ENCODE measurements at places on chromosomes 1 and 21. TPM values are rescaled to one million over a fixed set of nuclear protein-coding genes. Genes with fewer than 3 reads are reported as not detected.

GRCh38 chr1:62621907-62622306, 24.6 kb downstream of the ANGPTL3 start:
- DNase-seq: no peak

Gene TFF3
- polyA plus RNA-seq: not detected

Gene ASH1L
- polyA plus RNA-seq: 22.0 TPM

DNA sequence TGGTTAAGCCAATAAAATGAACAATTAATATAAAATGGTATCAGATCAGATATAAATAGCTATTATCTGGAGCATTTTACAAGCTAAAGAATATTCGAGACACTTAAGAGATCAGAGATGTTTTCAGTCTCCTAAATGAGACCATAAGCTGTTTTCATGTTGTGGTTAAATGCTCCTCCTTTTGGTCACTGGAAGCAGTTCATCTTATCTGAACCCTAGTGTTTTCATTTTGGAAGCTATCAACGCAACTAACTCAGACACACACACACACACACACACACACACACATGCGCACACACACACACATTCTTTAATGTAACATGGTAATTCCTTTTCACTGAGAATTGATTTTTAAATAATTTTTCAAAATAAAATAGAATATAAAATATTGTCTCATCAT, 10.0 kb upstream of the LRRC8C start:
- DNase-seq: no peak

DNA sequence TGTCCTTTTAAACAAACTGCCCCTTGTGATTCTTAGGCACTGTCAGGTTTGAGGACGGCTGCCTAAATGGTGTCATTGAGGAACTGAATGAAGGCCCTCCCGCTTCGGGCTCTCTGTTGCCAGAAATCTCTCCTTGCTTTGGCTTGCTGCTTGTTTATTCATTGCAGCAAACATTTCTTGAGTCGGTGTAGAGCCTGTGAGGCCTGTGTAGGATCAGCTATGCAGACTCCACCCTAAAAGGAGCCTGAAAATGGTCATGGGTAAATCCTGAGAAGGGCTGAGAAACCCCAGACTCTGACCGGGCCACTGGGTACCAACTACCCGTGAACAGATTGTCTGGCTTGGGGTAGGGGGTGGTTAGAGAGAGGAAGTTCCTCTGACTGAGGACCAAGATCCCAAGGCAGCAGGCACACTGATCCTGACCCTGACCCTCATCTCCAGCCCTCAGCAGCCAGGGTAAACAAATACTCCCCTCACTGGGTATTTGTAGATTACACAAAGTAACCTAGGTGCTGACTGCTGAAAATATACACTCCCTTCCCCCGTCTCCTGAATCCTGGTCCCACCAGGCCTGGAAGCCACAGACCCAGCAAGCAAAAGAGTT, 3.1 kb downstream of the IL6R start:
- no peak for DNase-seq

Gene CD164L2
- polyA plus RNA-seq: 0.17 TPM

Gene CACNA1S
- polyA plus RNA-seq: not detected

Gene TRIM62
- polyA plus RNA-seq: 4.0 TPM

- no peak for DNase-seq
Observed at GRCh38 chr1:75202751-75203150, 68.6 kb downstream of the LHX8 start.

Gene ZNF683
- 6.3 TPM for polyA plus RNA-seq

Gene GIPC2
- polyA plus RNA-seq: 0.05 TPM

Gene OR2AJ1
- polyA plus RNA-seq: not detected

Gene ALDH9A1
- polyA plus RNA-seq: 79.4 TPM

DNA sequence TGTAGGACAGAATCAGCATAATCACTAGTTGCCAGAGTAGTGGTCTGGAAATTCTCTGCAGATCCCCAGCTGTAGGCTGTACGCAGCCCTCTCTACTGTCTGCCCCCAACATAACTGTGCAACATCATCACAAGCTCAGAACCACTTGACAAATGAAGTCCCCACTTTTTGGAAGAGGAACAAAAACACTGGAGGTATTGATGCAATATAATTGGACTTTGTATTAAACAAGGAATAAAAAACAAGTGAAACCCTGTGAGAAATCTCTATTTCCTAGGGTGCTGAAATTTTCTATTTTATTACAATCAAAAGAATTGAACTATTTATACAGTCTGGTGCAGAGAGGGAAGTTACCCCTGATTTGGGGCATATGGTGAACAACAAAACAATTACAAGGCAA, 15.2 kb downstream of the PHTF1 start:
- no peak for DNase-seq

Gene RAB4A
- 16.8 TPM for polyA plus RNA-seq

- no peak for DNase-seq
Observed at GRCh38 chr1:230465691-230466090, 39.6 kb upstream of the PGBD5 start.

GRCh38 chr1:223219318-223219635, 76.2 kb upstream of the TLR5 start:
- DNase-seq: no peak

DNA sequence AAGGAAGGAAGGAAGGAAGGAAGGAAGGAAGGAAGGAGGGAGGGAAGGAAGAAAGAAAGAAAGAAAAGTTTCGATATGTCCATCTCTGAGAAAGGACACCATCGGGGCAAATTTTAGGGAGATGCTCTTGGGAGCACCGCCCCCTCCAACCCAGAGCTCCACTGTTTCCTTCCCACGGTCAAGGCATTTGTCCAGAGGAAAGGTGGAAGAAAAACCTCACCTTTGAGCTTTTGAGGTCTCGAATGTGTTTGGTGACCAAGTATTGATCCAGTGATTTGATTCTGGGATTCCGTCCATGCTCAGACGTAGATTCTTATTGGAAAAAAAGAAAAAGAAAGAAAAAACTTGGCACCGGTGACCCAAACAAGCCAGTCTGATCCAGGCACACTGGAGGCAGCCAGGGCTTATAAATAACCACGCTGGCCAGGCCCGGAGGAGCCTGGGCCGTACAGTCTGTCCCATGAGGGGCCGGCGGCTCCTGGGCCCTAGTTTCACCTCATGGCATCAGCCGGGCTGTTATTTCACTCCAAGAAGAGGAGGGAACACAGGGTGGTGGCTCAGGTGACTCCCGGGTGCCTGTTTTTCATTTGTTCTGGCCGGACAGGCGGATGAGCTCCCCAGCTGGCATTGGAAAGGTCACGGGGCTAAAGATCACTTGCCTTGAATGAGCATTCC, 36.1 kb upstream of the SLC25A33 start:
- DNase-seq: no peak

GRCh38 chr1:200729863-200730262, 8.8 kb upstream of the CAMSAP2 start:
- no peak for DNase-seq

Gene ATP8B2
- 55.6 TPM for polyA plus RNA-seq

DNA sequence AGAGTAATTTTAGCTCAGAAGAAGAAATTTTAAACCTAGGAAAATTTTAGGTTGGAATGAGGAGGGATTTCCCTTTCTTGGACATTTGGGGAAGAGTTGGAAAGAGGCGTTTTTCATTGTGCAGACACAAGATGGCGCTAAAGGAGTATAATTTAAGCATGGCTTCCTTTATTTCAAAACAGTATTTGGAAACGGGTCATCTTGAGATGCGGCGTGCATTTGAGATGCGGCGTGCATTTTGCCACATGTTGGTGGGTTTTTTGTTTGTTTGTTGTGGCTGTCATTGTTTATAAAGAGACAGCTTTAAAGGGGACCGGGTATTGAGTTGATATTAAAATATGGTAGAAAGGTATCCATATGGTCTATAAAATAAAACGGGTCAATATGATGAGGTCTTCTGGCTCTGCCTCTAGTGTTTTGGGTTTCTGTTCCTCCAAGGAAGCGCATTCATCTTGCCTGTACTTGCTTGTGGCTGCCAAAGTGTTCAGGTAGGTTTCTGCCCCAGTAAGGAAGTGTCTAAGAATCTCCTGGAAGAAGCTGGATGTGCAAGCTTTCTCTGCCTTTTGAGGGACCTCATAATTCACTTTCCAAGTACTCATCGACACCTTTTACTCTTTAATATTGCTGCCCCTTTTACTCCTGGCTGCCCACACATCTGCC, 210.3 kb downstream of the SLC35F3 start:
- peak; percentile 36 for DNase-seq

Gene CR1
- 3.1 TPM for polyA plus RNA-seq

DNA sequence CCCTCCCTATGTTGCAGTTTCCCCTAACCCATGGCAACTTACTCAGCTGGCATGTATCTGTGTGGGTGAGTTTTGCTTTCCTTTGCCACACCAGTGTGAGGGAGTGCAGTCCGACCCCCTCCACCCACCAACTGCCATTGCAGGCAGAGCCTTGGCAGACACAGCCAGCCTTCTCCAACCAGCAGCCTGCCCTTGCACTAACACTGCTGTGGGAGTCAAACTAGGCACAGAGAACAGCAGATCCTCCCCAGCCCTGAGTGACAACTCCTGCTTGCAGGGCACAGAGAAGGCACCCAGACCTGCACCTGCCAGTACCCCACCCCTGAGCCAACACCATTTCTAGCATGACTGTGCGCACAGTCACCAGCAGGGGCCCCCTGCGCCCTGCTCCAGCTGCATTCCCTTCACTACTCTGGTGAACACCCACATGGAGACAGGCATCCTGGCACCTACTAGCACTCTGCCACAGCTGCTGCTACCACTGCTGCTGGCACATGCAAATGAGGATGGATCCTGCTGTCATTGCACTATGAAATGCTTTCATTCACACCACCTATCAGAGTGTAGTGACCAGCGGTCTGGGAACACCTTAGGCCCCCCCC, 98.4 kb downstream of the MAGI3 start:
- DNase-seq: no peak

- no peak for DNase-seq
Observed at GRCh38 chr1:247914941-247915662, 5.0 kb upstream of the OR2T8 start.

DNA sequence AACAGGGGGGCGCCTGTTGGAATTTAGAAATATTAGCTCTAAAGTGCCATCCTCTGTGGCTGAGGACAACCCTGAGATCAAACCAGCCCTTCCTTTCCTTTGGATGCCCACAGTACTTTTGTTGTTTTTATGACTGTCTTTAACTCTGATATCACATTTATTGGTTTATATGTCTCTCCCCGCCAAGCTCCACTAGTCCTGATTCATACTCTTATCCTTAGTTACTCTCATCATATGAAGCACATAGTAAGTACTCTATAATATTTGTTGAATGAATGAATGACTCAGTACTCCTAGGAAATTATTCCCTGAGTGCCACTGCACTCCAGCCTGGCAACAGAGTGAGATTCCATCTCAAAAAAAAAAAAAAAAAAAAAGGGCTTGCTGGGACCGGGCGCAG, 22.6 kb upstream of the NRDC start:
- no peak for DNase-seq

Gene SLC9A1
- 14.2 TPM for polyA plus RNA-seq

- DNase-seq: no peak
Observed at GRCh38 chr1:193634470-193634869, 448.1 kb upstream of the B3GALT2 start.

- DNase-seq: no peak
Observed at GRCh38 chr1:94698759-94699502, 121.2 kb upstream of the SLC44A3 start.

Gene BLZF1
- 10.4 TPM for polyA plus RNA-seq

DNA sequence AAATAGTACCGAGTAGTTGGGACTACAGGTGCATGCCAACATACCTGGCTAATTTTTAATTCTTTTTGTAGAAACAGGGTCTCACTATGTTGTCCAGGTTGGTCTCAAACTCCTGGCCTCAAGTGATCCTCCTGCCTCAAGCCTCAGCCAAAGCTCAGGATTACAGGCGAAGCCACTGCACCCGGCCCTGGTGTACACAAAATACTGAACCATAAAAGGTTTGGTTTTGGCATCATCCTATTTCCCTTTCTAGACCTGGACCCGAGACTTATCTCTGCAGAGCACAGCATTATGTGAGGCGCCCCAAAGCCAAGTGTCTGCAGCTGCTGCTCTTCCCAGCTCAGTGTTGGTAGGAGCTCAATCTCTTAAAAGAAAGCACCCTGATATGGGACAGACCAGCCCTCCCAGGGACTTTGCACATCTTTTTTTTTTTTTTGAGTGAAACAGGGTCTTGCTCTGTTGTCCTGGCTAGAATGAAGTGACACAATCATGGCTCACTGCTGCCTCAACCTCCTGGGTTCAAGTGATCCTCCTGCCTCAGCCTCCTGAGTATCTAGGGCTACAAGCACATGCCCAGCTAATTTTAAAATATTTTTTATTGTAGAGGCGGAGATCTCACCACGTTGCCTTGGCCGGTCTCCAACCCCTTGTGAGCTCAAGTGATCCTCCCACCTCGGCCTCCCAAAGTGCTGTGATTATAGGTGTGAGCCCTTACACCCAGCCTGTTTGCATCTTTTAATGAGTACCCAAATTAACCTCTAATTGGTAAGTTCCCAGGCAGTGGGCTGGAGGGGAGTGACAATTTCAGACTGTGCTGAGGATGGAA, 20.4 kb downstream of the TEX35 start:
- no peak for DNase-seq

DNA sequence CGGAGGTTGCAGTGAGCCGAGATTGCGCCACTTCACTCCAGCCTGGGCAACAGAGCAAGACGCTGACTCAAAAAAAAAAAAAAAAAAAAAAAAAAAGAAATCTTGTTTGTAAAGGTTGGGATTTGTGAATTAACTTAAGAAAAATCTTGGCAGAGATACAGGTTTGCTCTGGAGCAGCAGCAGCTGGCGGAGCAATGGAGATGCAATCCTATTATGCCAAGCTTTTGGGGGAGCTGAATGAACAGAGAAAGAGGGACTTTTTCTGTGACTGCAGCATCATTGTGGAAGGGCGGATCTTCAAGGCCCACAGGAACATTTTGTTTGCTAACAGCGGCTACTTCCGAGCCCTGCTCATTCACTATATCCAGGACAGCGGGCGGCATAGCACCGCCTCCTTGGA, 5.6 kb downstream of the ZBTB8B start:
- no peak for DNase-seq

DNA sequence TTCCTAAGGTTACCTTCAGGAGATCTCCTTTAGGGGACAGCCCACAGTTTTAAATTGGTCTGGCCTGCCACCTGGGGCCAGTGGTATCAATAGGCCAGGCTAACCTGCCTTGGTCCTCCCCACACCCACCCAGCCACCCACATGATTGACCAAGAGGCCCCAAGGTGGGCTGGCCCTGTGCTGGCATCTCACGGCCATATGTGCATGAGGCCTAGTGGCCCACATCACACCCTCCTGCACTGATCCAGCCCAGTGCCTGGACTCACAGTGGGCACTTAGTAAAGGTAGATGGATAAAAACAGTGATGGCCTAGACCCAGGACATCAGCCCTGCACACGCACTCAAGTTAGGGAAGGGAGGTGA, 82.0 kb downstream of the DMRTB1 start:
- DNase-seq: no peak

All from naive thymus-derived CD8-positive, alpha-beta T cell (primary cell).